ENCODE measurements at places on chromosomes 12 and 14. TPM values are rescaled to one million over a fixed set of nuclear protein-coding genes. Genes with fewer than 3 reads are reported as not detected.

The KCNC2 gene
- not detected for total RNA-seq

The OR4K1 gene
- total RNA-seq = not detected

- no peak for DNase-seq
Observed at GRCh38 chr14:21527318-21527679, 1.2 kb upstream of the SALL2 start.

The ALX1 gene
- not detected for total RNA-seq

The NFATC4 gene
- not detected for total RNA-seq

GRCh38 chr12:95117178-95117599, 43.8 kb upstream of the NR2C1 start:
- DNase-seq = peak; percentile 83

- DNase-seq = no peak
Observed at GRCh38 chr14:34685819-34686428, 28.5 kb downstream of the CFL2 start.

- DNase-seq = no peak
Observed at GRCh38 chr12:93166541-93167307, 211.0 kb upstream of the NUDT4 start.

The GPRC5D gene
- not detected for total RNA-seq

DNA sequence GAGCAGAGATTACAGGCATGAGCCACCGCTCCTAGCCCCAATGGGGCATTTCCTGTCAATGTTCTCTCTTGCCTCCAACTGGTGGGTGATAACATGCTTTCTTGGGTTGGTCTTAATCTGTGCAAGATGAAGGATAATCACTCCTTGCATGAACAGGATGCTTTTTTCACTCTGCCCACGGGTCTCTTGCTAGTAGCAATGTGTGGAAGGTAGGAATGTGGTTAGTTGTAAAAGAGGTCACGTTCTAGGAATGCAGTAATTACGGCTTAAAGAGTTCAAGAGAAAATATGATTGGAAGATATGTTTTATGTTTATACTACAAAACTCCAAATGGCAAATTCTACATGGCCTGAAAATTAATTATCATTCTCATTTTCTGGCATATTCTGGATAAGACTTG, 10.5 kb downstream of the RNASE10 start:
- DNase-seq = no peak

GRCh38 chr12:88142610-88142991, 494 bp downstream of the TMTC3 start:
- no peak for DNase-seq

DNA sequence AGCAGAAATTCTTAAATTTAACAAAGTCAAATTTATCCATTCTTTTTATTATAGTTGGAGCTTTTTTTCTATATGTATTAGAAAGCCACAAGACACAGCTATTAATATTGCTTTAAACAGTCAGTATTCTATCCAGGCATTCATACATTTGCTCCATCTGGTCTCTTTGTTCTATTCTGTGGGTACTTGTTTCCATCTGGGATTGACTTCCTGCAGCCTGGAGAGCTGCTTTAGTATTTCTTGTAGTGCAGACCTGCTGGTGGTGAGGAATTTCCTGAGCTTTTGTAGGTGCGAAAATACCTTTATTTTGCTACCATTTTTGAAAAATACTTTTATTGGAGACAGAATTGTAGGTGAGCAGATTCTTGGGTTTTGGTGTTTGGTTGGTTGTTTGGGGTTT, 29.0 kb downstream of the CCDC60 start:
- DNase-seq = no peak

The PIANP gene
- total RNA-seq = 0.45 TPM

DNA sequence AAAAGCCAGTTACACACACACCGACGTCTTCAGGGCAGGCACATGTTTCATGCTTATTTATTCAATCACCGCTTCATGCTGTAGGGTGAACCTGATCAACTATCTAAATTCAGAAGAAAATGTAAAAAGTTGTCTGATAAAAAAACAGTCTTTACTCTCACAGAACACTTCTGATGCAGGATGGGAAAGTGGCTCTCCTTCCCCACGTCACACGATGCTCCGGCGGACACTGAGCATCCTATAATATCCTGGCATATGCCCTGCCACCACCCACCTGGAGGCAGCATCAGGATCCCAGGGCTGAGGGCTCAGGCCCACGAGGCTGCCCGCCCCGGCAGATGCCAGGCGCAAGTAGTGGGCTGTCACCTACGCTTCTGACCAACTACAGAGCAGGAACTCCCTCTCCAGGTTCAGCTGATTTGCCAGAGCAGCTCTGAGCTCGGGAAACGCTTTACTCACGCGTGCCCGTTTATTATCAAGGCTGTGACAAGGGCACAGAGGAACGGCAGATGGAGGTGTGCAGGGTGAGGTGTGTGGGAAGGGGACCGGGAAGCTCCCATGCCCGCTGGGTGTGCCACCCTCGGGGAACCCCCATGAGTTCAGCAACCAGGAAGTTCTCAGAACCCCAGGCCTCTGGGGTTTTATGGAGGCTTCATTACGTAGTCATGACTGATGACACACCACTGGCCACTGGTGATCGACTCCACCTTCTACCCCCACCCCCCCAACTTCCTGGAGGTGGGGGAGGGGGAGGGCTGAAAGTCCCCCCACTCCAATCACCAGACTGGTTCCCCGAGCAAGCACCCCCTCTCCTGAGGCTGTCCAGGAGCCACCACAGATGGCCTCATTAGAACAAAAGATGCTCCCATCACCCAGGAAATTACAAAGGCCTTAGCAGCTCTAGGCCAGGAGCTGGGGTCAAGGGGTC, 32.1 kb downstream of the SLC15A4 start:
- peak; percentile 17 for DNase-seq

DNA sequence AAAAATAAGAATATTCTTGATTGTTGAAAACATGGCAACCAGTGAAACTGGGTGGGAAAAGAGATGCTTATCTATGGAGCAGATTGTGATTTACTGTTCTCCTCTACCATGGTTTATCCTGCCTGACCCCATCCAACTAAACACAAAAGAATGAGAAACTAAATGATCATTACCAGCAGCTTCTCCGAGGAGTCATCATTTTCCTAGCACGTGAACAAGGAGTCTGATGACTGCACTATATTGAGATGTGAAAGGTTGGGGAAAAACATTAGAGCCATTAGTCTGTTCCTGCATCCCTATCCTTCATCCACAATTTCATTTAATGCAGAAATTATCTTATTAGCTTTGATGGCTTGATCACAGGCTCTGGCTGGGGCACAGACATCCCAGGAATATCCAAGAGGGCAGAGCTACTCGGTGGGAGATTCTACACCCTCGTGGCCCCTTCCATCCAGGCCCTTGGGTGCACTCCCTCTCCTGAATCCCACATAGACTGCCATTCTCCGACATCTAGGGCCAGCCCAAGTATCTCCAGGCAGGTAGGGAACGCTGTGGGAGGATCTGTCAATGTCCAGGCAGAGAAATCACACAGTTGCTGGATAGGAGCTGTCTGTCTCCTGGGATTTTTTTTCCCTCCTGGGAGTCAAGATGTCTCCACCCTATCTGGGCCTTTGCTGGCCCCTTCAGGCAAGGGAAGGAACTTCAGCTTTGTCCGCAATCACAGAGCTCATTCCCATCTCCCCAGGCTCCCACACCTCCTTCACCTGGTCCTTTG, 43.3 kb upstream of the DHRS4 start:
- DNase-seq = peak; percentile 63

DNA sequence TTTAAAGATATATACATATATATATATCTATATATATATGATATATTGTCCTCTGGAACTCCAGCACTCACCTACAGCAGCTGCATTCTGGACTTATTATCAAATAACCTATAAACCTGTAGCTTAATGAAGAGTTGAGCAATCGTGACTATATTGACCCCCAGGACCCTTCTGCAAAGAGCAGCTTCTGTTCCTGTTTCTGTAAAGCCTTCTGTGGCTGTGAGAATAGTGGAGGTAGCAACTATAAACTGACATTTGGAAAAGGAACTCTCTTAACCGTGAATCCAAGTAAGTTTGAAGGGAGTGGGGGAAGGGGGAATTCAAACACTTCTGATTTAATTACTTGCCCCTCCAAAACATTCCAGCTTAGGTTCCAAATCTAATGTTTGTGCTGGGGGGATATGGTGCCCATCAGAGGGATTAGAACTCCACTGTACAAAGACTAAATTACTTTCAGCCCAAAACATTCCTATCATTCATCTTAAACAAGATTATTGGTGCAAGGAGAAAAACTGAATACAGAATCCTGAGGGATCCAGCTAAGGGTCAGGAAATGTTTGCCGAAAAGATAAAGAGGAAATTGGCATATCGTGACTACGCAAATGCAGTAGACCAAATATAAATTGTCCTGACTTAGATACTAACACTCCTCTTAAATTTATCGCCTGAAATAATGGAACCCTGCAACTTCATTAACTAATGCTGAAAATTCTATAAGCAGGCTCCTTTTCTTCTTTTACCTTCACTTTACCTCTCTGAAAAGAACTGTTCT, 106.1 kb downstream of the DAD1 start:
- no peak for DNase-seq

GRCh38 chr12:78684419-78684818, 180.2 kb upstream of the SYT1 start:
- no peak for DNase-seq

GRCh38 chr12:27549236-27549800, 25.3 kb downstream of the PPFIBP1 start:
- peak; percentile 92 for DNase-seq

GRCh38 chr14:87080146-87080545, 912.8 kb downstream of the GALC start:
- no peak for DNase-seq

The SERPINA3 gene
- not detected for total RNA-seq

DNA sequence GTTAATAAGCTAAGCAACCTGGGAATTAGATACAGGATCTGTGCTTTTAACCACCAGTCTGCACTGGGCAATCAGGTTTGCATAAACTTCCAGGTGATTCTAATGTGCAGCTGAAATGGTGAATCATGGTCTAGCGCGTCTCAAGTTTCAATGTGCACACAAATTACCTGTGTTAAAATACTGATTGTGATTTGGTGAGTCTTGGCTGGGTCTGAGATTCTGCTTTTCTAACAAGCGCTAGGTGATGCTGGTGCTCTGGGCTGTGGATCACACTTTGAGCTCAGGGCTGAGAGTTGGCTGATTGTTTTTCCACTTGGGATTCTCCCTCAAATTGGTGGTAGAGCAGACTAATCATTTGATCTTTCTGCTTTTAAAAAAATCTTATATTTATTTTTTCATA, 124.8 kb downstream of the C12orf75 start:
- DNase-seq = no peak

The PYGL gene
- 106 TPM for total RNA-seq

GRCh38 chr12:27095346-27095745, 13.0 kb upstream of the C12orf71 start:
- no peak for DNase-seq

- no peak for DNase-seq
Observed at GRCh38 chr12:91610561-91610960, 427.9 kb upstream of the DCN start.

DNA sequence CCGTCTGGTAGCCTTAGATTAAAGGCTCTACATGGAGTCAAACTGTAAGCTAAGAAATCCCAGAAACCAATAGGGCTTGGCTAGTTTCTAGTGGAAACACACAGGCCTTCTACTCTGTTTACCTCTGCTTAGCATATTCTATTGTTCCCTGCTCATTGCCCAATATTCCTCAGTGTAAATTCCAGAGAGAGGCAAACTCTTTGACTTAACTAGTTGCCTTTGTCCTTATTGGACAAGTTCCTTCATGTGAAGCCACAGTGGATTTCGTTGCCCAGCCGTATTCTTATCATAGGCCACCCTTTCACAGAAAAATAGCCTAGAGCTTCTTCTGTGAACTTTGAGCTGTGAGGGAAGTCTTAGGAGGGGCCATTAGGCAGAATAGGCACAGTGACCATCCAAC, 186.1 kb downstream of the PLCZ1 start:
- no peak for DNase-seq

DNA sequence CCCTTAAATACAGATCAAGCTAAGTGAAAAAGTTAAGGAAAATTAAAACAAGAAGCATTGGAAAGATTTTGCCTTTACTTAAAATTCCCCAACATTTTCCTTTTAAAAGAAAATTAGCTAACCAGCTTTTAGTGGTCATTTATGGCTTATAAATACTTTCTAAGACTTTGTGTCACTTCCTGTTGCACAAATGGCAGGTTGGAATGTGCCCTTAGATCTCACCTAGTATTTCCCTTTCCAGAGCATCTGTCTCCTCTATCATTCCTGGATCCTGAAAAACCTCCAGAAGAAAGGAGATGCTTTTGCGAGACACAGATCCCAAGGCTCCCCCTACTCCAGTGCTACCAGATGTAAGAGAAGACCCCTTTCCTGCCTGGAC, 58.3 kb downstream of the ARF6 start:
- DNase-seq = no peak

DNA sequence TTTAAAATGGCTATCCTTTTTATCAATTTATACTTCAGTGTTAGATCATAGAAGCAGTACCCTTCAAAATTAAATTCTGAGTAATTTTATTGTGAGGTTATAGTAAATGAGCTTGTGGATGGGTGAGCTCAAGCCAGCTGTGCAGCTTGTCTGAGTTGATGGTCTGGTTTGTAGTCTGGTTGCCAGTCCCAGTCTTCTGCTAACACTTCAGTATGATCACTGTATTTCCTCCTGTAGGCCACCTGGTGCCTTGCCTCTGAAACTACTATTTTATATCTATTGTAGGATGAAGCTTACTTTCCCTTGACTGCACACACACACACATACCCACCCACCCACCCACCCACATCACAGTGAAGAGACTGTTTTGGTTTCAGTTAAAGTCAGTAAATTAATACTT, 496.4 kb downstream of the PCNX1 start:
- DNase-seq = peak; percentile 22

DNA sequence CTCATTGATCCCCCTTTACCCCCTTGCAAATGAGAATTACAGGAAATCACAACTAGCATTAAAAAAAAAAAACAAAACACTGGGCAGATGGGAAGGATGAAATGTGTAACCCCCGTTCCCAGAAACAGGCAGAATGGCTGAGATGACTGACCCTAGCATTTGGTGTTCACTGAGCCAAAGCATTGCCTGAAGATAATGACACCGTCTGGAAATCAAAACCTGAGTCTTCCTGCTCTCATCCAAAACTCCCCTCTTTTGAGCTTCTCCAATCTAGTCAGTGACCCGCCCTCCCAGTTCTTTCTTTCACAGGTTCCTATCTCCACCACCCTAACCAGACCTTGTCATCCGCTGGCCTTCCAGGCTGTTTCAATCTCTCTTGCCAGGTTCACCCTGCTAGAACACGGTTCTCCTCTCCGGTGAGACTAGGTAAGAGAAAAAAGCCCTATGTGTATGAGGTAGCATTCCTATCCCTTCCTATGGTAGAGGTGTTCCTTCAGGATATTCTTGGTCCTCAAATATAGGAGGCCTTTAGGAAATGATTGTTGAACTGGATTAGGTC, 21.3 kb downstream of the SUSD6 start:
- no peak for DNase-seq

GRCh38 chr14:101383737-101384338, 177.5 kb upstream of the DIO3 start:
- DNase-seq = no peak

GRCh38 chr12:68532204-68532886, 78.4 kb upstream of the RAP1B start:
- no peak for DNase-seq

The SPATS2 gene
- total RNA-seq = 30.4 TPM

GRCh38 chr14:32004300-32004699, 72.8 kb upstream of the ARHGAP5 start:
- peak; percentile 95 for DNase-seq

The DPPA3 gene
- total RNA-seq = not detected

GRCh38 chr12:90071996-90072395, 363.4 kb upstream of the ATP2B1 start:
- no peak for DNase-seq

Measured in HT1080 (cell line).